ENCODE measurements at places on chromosomes 5 and 9.

- DNase-seq = peak; percentile 70
Observed at GRCh38 chr5:42949348-42950115, 90.6 kb downstream of the ANXA2R start.

- DNase-seq = no peak
Observed at GRCh38 chr5:44660251-44660650, 148.5 kb upstream of the MRPS30 start.

DNA sequence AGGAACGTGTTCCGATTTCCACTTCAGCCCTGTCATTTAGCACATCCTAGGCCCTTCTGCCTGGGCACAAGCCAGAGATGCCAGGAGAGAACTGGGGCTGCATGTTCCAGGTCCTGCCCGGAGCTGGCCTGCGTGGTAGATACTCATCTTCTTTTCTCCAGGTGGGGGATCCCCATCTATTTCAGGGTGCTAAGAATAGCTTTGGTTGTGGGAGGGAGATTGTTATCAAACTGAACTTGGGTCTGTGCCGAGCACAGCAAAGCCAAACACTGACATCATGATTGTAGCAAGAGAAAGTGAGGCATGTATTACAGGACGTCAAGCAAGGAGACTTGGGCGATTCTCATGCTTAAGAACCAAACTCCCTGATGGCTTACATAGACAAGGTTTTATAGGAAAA, 18.2 kb downstream of the C9orf153 start:
- peak; percentile 36 for DNase-seq

GRCh38 chr5:60996368-60996767, 51.4 kb downstream of the NDUFAF2 start:
- no peak for DNase-seq

- DNase-seq = no peak
Observed at GRCh38 chr5:31408814-31409213, 123.1 kb downstream of the DROSHA start.

DNA sequence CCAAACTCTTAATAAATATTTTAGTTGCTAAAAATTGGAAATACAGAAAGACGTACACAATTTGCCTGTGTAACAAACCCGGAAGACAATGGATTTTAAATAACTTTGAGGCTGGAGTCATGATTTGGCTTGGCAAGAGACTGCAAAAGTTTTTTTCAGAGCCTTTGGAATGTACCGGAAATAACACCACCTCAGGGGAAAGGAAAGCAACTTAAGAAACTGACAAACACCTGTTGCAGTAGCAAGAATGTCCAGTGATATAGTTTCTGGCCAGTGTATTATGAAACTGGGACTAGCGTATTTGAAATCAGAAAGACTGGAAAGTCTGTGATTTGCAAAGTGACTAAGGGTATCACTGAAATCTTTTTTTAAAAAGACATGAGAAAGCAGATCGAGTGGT, 842 bp downstream of the MUSK start:
- DNase-seq = no peak

- DNase-seq = no peak
Observed at GRCh38 chr5:123803359-123803758, 291.4 kb downstream of the CSNK1G3 start.

GRCh38 chr9:79671558-79671957, 99.8 kb downstream of the TLE4 start:
- no peak for DNase-seq

- peak; percentile 2 for DNase-seq
Observed at GRCh38 chr9:93673021-93673838, 96.8 kb downstream of the PHF2 start.

GRCh38 chr9:88303721-88304451, 84.4 kb upstream of the SPIN1 start:
- peak; percentile 72 for DNase-seq

GRCh38 chr9:126738553-126738952, 66.3 kb upstream of the ZBTB43 start:
- DNase-seq = no peak

- DNase-seq = no peak
Observed at GRCh38 chr5:102715082-102715807, 39.9 kb upstream of the PAM start.

- no peak for DNase-seq
Observed at GRCh38 chr9:123093141-123093540, 59.7 kb downstream of the GPR21 start.

- DNase-seq = no peak
Observed at GRCh38 chr9:133671371-133671770, 35.2 kb downstream of the DBH start.

DNA sequence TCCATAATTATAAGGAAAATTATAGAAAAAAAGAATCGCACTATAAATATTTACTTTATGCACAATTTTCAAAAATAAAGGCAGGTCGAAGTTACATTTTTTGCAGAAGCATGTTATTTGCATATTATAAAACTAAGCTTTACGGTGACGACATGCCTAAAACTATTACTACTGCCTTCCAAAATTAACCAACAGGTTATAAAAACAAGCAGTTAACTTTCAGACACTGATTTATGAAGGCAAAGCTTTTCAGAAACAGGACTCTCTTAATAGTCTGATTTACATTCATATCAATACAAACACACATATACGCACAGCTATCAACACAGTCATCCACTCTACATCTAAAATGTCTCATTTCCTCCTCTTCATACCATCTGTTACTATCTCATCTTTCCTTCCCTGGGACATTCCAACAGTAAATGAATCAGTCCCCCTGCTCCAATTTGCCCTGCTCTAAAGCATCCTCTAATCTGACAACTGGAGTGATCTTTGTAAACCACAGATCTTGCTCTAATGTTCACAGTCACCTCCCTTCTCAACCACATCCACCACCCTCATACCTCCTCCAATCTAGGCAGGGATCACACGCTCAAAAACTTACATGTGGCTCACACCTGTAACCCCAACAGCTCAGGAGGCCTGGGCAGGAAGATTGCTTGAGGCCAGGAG, 21.6 kb downstream of the FBXW11 start:
- peak; percentile 47 for DNase-seq

DNA sequence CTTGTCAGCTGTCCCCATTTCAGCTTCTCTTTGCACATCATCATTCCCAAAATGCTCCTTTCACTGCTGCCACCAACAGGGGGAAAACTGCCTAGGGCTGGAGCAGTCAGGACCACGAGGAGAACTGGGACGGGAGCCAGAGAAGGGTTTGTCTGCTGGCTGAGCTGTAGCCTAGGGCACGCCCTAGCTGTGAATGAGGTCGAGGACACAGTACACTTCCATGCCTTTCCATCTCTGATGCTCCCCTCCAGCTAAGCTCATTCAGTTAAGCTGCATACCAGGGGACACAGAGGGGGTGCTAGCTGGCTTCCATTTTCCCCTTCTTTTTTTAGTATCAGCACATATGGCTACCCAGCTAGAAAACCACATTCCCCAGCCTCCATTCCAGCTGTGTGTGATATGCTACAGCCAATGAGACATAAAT, 64.7 kb downstream of the STK10 start:
- DNase-seq = no peak

GRCh38 chr9:133528876-133529241, 4.1 kb upstream of the MYMK start:
- no peak for DNase-seq

DNA sequence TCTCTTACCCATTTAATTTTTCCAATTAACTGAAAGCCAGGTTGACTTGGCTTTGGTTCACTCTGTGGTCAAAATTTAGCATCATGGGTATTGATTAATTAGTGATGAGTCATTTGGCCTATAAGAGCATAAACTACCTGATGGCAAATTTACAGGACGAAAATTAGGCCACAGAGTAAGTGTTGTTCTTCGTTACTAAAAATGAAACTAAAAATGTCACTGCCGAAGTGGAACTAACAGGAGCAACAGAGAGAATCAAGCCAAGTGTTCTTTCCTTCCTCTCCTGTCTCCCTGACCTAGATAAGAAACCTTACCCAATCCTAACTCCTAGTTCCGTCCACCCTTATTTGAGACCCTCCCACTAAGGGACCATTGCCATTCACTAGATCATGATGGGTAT, 176.9 kb downstream of the RAB3C start:
- no peak for DNase-seq

DNA sequence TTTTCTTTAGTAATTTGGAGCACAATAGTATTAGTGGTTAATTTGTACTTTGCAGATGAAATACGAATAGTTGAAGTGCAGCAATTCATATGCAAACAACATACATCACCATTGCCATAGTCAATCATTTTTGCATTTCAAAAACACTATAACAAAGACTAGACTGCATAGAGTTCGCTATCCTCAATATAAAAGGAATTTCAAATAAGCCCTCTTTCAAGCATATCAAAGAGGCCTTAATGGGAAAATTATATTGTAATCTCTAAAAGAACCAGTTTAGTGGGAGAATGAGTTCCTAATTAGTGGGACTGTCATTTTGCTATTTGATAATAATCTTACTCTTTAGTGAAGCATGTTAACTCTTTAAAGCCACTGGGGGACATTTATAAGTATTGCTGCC, 2302.3 kb upstream of the C9orf72 start:
- DNase-seq = no peak

- DNase-seq = peak; percentile 21
Observed at GRCh38 chr5:16791036-16791705, 144.9 kb downstream of the MYO10 start.
